Endothelial cell of umbilical vein (primary cell): ENCODE measurements at places on chromosomes 5 and 9. TPM values are rescaled to one million over a fixed set of nuclear protein-coding genes. Genes with fewer than 3 reads are reported as not detected.

- no peaks in the 10 kb centered on the region for H3K4me1 ChIP-seq
- no peaks in the 10 kb centered on the region for H3K36me3 ChIP-seq
- no peak overlapping the region for H3K27ac ChIP-seq
- DNase-seq = no peak
- H3K4me3 ChIP-seq = no peak overlapping the region
- H3K27me3 ChIP-seq = no peaks in the 10 kb centered on the region
Measured at GRCh38 chr5:124719113-124719967, 27.1 kb downstream of the ZNF608 start.

GRCh38 chr5:67549947-67550346, 353.3 kb upstream of the CD180 start:
- no peak overlapping the region for H3K27ac ChIP-seq
- H3K36me3 ChIP-seq = no peaks in the 10 kb centered on the region
- H3K4me1 ChIP-seq = peaks cover 5% of the 10 kb centered on the region
- no peak for DNase-seq
- no peak overlapping the region for H3K4me3 ChIP-seq

DNA sequence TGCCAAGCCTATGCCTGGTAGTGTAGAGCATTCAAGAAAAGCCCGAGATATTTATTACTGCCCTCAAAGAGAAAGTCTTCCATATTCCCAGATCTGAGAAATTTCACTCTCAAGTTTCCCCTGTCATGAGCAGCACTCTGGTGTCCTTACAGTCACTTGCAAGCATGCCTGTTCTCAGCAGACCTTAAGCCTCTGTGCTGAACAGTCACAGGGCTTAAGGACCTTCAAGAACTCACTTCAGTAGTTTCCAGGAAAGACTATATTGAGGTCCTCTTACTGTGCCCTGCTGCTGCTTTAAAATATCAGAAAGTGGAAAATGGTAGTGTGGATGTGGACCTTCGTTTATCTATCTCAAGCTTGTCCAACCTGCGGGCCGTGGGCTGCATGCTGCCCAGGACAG, 53.5 kb downstream of the DNAJC21 start:
- no peak overlapping the region for H3K27ac ChIP-seq
- no peaks in the 10 kb centered on the region for H3K27me3 ChIP-seq
- H3K4me3 ChIP-seq = no peak overlapping the region
- no peaks in the 10 kb centered on the region for H3K4me1 ChIP-seq

DNA sequence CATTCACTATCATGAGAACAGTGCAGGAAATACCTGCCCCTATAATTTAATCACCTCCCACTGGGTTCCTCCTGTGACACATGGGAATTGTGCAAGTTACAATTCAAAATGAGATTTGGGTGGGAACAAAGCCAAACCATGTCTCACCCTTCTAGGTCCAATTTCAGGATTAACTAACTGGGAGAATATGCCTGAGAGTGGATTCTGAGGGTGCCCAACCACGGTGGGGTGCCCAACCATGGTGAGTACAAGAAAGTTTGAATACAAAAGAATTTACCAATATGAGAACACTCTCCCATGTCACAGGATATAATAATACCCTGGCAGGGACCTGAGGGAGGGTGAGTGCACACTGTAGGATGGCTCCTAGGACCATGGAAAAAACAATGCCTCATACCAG, 17.2 kb upstream of the GDA start:
- DNase-seq = no peak
- no peak overlapping the region for H3K4me3 ChIP-seq
- no peaks in the 10 kb centered on the region for H3K4me1 ChIP-seq

GRCh38 chr9:98924946-98925820, 18.5 kb upstream of the COL15A1 start:
- no peaks in the 10 kb centered on the region for H3K36me3 ChIP-seq
- no peak overlapping the region for H3K27ac ChIP-seq
- peaks cover 2% of the 10 kb centered on the region for H3K27me3 ChIP-seq
- H3K4me3 ChIP-seq = no peak overlapping the region
- no peak for DNase-seq

DNA sequence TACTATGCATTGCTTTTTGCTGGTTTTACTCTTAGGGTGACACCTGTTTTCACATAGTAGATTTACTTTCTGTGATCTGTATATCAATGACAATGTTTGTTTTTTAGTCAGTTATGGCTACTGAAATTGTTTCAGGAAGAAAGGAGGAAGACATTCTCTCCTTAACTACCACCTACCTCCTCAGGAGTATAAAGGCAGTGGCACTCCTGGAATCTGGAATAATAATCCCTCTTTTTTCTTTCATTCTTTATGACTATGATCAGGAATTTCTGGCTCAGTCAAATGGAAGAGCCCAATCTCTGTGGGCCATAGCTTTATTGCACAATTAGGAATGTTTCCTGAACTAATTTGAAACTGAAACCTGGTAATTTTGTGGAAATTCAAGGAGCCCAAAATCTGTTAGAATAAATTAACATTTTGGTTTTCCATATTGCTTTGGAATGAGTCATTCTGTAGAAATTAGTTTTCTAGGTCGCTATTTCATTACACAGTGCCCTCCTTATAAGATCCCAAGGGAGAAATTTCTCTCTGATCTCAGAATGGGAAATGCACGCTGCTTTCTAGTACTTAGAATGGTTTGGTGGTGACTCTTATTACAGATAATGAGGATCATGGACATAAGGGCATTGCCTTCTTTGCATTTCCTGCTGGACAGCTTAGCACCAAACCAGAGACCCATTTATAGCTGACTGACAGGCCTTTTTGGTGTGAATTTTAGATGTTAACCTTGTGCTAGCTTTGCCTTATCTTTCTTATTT, 95.3 kb upstream of the VLDLR start:
- DNase-seq = no peak
- H3K4me1 ChIP-seq = no peaks in the 10 kb centered on the region
- no peak overlapping the region for H3K27ac ChIP-seq
- no peaks in the 10 kb centered on the region for H3K27me3 ChIP-seq

- H3K4me1 ChIP-seq = no peaks in the 10 kb centered on the region
- H3K4me3 ChIP-seq = no peak overlapping the region
- H3K27ac ChIP-seq = no peak overlapping the region
- no peak for DNase-seq
- H3K27me3 ChIP-seq = no peaks in the 10 kb centered on the region
Measured at GRCh38 chr9:15722888-15723287, 170.0 kb downstream of the CCDC171 start.

The MED10 gene
- total RNA-seq = 55.6 and 57.8 TPM in 2 replicates

The PCDHB10 gene
- total RNA-seq = 0.62 and 0.81 TPM in 2 replicates

The FRRS1L gene
- total RNA-seq = 0.05 TPM in 1 of 2 replicates, not detected in the other

The PCDHGA12 gene
- total RNA-seq = 7.6 and 9.9 TPM in 2 replicates

The CORO2A gene
- 0.30 and 0.53 TPM in 2 replicates for total RNA-seq
